Activated CD4-positive, alpha-beta T cell treated with anti-CD3 and anti-CD28 coated beads, Interleukin-2, amount 10 ng/mL, durations not matched to agents 24 days and 14 days (primary cell): ENCODE measurements at places on chromosomes 13 and 19. TPM values are rescaled to one million over a fixed set of nuclear protein-coding genes. Genes with fewer than 3 reads are reported as not detected.

DNA sequence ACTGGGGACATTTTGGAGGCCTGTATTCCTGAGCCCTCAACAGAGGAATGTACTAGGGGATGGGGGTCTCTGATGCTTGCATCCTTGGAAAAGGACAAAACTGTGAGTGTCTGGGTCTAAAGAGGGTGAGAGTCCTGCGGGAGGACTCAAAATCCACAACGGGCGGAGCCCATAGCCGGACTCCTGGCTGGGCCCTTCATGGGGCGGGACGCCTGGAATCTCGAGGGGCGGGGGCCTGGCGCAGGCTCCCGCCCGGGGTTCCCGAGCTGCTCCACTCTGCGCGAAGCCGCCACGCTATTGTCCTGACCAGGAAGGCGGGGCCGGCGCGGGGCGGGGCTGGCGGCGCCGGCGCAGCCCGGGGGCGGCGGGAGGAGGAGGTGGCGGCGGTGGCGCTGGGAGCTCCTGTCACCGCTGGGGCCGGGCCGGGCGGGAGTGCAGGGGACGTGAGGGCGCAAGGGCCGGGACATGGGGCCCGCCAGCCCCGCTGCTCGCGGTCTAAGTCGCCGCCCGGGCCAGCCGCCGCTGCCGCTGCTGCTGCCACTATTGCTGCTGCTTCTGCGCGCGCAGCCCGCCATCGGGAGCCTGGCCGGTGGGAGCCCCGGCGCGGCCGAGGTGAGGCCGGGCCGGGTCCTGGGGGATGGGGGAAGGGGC, at the start of gene APLP1:
Gene APLP1 (plus strand): TSS at position 403 of the 651 bp plus-strand sequence. CDS start 63 bp downstream, at position 466.
- DNase-seq, result peak; percentile 94

DNA sequence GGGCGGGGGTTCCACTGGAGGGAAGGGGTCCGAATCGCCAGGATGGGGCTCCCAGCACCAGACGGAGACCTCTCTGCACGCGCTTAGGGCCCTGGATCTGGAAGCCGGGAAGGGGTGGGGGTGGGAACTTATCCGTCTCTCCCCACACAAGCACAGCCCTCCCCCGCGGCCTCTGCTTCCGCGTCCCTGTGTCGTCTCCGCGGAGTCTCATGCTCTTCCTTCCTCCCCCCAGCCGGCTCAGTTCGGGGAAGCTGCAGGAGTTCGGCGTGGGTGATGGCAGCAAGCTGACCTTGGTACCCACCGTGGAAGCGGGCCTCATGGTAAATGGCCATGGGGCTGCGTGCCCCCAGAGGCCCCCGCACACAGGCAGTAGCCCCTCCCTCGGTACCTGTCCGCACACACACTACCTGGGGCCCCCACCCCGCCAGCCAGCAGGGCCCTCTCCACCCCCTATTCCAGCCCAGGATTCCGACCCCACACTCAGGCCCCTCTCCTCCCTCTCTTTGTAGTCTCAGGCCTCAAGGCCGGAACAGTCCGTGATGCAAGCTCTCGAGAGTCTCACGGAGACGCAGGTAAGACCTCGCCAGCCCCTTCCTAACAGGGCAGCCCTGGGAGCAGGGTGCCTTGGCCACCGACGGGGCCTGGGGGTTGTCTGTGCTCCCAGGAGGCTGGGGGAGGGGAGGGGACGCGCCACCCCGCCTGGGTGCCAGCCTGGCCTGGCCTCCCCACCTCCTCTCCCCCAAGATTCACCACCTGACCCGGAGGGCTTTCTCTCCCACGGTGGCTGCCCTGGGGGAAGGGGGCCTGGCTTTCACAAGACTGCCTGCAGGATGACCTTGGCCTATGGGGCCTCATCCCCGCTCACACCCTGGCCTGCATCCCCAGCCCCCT, 3.2 kb downstream of the MIDN start:
- peak; percentile 90 for DNase-seq

Gene LSR
- total RNA-seq, result 2.2 and 2.8 TPM in 2 replicates

DNA sequence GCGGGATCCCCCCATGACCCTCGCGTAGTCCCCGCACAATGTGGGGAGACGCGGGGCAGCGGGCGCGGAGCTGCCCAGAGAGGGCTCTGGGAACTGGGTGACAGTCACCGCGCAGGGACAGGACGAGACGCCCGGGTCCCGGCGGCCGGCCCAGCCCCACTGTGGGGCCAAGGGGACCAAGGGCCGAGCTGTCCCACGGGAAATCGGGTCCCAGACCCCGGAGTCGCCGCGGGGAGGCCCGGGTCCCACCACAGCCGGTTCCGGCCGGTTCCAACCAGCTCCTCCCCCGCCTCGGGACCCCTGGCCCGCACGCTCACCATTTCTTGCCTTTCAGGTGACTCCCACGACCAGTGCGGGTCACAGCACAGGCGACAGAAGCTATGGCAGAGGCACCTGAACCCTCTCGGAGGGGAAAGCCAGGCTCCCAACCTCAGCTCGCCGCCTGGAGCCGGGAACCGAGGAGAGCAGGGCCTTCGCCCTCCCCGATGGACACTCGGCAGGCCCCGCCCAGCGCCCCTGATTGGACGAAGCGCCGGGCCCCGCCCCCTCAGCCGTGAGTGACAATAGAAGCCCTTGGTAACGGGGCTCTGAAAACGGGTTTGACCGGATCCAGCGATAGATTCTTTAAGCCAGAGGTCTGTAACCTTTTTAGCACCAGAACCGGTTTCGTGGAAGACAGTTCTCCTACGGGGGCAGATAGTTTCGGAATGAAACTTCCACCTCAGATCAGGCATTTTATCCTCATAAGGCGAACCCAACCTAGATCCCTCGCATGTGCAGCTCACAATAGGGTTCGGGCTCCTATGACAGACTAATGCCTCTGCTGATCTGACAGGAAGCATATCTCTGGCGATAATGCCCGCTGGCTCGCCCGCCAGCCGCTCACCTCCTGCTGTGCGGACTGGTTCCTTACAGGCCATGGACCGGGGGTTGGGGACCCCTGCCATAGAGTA, at the start of gene ZNF433:
Gene ZNF433 (minus strand): TSS at position 460 of the 953 bp plus-strand sequence. CDS start 140 bp downstream, at position 320.
- peak; percentile 79 for DNase-seq

Gene CEACAM4
- total RNA-seq, result not detected in 2 replicates
